ENCODE measurements at places on chromosomes 7 and 10. TPM values are rescaled to one million over a fixed set of nuclear protein-coding genes. Genes with fewer than 3 reads are reported as not detected.

NKX1-2 gene
- total RNA-seq = not detected

ANKRD7 gene
- total RNA-seq = 0.65 TPM

PRRT4 gene
- total RNA-seq = not detected

ARHGAP22 gene
- total RNA-seq = 76.5 TPM

MBL2 gene
- not detected for total RNA-seq

UBE3C gene
- 149 TPM for total RNA-seq

LRRN3 gene
- total RNA-seq = not detected

SEC61G gene
- total RNA-seq = 421 TPM

CPN1 gene
- total RNA-seq = not detected

ABCA13 gene
- total RNA-seq = under 0.01 TPM

STYXL1 gene
- total RNA-seq = 26.7 TPM

SSC4D gene
- 0.13 TPM for total RNA-seq

GLI3 gene
- total RNA-seq = 7.7 TPM

NRCAM gene
- total RNA-seq = 157 TPM

OR2A12 gene
- not detected for total RNA-seq

TMEM270 gene
- total RNA-seq = not detected

All from thoracic aorta endothelial cell (primary cell).